Activated T-cell treated with anti-CD3 and anti-CD28 coated beads for 4 hours (primary cell): ENCODE measurements at places on chromosomes 4 and X.
A peak's percentile ranks its signal among the peaks of the same experiment; 100 is the strongest.

DNA sequence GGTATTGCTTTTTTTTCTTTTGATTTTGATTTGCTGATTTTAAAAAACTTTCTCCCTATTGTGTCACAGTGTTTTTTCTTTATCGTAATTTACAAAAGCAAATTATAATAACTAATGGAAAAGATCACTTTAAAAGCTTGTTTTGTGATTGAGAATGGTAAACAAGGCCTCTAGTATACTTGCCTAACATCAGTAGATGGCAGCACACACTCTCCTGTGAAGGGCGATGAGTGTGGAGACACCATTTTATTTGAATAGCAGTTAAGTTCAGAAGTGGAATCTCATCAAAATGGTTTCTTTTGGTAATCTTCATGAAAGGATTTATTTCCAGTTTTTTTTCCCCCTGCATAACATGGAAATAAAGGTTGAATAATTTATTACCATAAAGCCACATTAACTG, 72.3 kb downstream of the PAK3 start:
- no peak for DNase-seq

DNA sequence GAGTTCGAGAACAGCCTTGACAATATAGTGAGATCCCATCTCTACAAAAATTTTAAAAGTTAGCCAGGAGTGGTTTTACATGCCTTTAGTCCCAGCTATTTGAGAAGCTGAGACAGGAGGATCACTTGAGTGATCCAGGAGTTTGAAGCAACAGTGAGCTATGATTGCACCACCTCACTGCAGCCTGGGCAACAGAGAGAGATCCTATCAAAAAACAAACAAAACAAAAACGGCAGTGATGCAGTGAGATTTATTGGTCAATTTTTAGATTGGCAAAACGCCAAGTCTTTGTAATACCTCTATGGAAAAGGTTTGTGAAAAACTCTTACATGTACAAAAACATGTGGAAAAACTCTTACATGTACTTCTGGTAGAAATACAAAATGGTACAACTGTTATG, 91.3 kb downstream of the PTPN13 start:
- DNase-seq: no peak

DNA sequence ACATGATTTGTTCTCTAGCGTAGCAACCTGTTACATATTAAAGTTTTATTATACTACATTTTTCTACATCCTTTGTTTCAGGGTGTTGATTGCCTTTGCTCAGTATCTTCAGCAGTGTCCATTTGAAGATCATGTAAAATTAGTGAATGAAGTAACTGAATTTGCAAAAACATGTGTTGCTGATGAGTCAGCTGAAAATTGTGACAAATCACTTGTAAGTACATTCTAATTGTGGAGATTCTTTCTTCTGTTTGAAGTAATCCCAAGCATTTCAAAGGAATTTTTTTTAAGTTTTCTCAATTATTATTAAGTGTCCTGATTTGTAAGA, 2.4 kb downstream of the ALB start:
- DNase-seq: no peak

DNA sequence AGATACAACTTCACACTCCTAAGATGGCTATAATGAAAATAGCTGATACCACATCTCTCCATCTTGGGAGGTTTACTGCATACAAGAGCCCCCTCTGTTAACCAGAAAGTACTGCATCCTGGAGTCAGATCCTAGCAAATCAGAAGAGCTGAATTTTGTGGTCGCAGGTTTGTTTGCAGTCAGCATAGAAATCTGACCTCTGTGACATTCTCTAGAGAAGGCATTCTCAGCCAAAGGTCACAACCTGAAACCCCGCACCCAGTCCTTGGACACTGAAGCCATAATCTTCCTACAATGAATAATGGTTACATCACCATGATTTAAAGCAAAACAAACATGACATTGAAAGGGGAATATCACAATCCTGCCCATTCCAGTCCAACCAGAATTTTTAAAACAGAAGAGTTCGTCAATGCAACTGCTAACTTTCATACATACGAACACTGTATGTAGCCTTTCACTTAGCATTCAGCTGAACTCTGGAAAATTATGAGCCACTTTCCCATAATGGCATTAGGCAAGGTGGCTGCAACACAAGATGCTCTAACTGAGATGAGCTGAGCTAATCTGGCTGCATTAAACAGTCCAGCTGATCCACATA, 17.6 kb downstream of the HS6ST2 start:
- no peak for DNase-seq

- DNase-seq: no peak
Observed at GRCh38 chr4:185651137-185651677, 115.9 kb upstream of the PDLIM3 start.

DNA sequence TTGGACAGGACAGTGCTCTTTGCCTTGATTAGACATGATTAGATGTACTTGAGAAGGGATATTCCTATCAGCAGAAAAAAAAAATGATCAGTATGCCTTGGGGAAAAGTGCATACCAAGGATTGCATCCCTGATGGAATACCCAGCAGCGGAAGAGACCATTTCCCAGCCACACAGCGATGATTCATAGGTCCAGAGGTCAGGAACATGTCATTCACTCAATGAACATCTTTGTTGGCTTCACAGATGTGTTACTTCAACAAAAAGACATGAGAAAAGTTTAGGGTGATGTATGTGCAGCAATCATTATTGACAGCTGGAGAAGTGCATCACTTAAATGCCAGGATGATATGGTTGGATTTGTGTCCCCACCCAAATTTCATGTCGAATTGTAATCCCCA, 293.5 kb downstream of the ZNF674 start:
- DNase-seq: no peak

- no peak for DNase-seq
Observed at GRCh38 chr4:3660928-3661515, 105.2 kb upstream of the ADRA2C start.

GRCh38 chr4:81449015-81449414, 22.7 kb downstream of the RASGEF1B start:
- DNase-seq: no peak

GRCh38 chr4:25015012-25015411, 15.7 kb downstream of the LGI2 start:
- no peak for DNase-seq

DNA sequence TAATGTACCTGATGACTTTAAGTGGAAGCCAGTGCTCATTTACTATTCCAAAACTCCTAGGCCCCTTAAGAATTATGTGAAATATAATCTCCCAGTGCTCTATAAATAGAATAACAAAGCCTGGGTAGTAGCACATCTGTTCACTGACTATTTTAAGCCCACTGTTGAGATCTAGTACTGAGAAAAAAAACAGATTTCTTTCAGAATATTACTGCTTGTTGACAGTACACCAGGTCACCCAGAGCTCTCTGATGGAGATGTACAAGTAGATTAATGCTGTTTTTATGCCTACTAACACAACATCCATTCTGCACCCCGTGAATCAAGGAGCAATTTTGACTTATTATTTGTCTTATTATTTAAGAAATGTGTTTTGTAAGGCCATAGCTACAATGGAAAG, 75.7 kb downstream of the FAM47C start:
- DNase-seq: no peak

DNA sequence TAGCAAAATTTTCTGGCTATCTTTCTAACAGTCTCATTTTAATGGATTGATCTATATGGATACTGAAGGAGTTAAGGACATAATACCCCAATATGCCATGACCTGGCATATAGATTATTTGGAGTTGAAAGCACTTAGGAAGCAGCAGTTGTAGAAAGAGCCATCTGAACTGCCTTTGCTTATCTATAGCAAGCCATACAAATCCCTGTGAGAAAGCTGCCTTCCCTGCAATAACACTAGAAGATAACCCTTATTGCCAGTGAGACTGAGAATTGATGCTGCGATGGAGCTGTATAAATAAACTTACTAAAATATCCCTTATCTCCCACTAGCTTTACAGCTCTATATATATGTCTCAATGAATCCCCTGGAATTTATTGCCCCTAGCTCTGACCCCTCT, 346.3 kb downstream of the TECRL start:
- no peak for DNase-seq

- no peak for DNase-seq
Observed at GRCh38 chr4:169189372-169189771, 81.4 kb downstream of the SH3RF1 start.

GRCh38 chrX:54509400-54509799, 13.4 kb upstream of the FGD1 start:
- DNase-seq: no peak

DNA sequence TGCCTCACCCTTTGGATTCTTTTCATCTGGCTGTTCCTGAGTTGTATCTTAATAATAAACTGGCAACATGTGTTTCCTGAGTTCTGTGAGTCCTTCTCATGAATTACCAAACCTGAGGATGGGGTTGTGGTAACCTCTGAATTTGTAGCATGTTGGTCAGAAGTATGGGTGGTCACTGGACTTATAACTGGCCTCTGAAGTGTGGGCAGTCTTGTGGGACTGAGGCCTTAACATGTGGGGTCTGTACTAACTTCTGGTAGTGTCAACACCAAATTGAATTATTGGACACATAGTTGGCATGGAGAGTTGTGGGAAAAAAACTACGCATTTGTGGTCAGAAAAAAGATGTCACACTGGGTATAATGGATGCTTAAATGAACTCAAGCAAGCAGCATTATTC, 45.0 kb upstream of the TNIP3 start:
- no peak for DNase-seq

DNA sequence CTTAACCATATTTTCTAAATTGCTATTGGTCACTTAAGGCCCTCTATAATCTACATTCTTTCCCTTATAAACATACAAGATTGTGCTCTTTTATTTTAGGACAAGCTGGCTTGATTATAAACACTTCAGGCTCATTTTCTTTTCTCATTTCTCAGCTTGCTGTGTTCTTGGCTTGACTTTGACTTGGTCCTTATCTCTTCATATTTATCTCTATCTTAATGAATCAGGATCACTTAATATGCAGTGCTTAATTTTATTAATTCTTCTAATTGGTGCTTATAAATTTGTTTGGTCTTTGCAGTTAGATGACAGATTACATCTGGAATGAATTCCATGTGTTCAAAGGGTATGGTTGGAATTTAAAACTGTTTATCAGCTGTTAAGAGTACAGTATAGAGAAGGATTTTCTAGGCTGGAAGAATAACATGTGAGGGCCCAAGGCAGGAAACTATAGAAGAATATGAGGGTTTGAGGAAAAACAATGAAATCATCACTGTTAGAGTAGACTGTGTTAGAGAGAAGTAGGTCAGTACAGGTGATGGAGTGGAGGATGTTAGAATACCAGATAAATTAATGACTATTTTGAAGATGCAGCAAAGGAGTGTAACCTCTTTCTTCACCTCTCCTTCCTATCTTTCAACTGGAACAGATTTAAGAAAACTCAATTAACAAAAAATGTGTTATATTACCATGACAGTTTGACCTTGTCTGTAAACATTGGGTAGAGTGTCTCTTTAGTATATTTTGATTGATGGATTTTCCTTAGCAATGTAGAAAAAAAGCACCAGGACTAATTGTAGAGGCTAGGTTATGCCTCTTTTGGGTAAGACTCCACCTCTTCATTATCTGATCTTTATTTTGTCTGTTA, 169.6 kb downstream of the RAPGEF2 start:
- no peak for DNase-seq

DNA sequence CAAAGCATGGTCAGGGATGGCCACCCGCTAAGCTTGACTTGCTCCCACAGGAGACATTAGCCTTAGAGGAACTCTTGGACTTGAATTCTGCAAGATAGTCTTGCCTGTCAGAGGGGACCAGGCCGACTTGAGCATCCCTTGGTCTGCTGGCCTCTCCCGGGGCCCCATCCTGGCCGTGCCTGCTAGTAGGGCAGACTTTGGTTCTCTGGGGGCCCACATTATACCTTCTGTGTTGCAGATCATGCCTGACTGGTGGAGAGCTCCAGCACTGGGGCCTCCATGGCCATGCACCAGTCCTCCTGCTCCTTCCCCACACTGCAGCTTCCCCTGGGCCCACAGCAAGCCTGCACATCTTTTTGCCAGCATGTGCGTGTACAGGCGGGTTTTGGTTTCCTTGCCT, 46.5 kb downstream of the DACH2 start:
- no peak for DNase-seq

- peak; percentile 13 for DNase-seq
Observed at GRCh38 chr4:15729910-15730533, 27.2 kb downstream of the BST1 start.

DNA sequence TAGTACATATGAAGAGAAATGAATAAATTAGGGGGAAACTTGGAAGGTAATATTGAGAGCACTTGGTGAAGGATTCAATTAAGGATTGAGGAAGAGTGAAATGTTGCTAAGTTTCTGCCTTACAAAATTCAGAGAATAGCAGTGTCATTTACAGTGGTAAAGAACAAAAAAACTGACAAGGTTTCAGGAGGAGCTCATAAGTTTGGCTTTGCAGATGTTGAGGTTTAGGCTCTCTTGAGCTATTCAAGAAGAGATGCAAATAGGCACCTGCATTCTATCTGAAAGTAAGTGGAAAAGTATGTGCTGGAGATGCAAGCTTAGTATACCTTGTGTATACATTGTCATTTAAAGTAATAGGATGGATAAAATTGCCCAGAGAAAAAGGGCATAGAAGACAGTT, 22.3 kb upstream of the EMCN start:
- DNase-seq: no peak

GRCh38 chr4:48035952-48036351, 19.4 kb downstream of the NIPAL1 start:
- no peak for DNase-seq

DNA sequence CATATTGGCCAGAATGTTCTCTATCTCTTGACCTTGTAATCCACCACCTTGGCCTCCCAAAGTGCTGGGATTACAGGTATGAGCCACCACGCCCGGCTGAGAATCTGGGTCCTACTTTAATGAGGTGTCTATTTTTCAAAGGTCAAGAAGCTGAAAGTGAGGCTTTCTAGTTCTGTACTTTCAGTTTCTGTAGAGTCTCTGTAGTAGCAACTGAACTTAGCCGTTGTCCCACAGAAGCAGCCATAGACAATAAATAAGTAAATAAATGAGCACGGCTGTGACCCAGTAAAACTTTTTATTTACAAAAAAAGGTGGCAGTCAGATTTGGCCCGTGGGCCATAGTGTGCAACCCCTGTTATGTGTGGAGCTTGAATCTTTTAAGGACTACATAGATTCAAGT, 92.0 kb downstream of the FNIP2 start:
- no peak for DNase-seq

GRCh38 chr4:113384600-113384999, 335.1 kb downstream of the ANK2 start:
- no peak for DNase-seq

DNA sequence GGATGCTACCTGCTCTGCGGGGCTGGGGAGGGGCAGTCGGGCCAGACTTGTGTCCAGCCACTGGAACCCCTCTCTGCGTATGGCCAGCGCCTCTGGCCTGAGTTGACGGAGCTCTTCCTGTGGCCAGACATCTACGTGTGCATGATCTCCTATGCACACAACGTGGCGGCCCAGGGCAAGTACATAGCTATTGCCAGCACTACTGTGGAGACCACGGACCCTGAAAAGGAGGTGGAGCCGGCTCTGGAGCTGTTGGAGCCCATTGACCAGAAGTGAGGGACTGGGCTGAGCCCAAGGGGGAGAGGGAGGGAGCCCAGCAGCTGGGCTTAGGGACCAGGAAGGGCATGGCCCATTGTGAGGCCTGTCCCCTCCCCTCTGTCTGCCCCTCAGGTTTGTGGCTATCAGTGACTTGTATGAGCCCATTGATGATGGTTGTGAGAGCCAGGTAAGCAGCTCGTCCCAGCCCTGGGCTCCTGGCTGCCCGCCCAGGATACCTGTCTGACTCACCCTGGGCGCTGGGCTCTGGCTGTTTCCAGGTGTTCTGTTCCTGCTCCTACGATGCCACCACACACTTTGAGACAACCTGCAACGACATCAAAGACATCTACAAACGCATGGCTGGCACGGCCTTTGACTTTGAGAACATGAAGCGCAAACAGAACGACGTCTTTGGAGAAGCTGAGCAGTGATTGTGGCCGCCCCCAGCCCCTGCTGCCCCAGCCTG, 1.8 kb upstream of the FAM50A start:
- no peak for DNase-seq

- DNase-seq: no peak
Observed at GRCh38 chr4:33961761-33962160, 2282.6 kb downstream of the ARAP2 start.
